ENCODE measurements at places on chromosomes 5 and 9. TPM values are rescaled to one million over a fixed set of nuclear protein-coding genes. Genes with fewer than 3 reads are reported as not detected.

- H3K4me3 ChIP-seq: no peak overlapping the region
- no peaks in the 10 kb centered on the region for H3K36me3 ChIP-seq
- no peaks in the 10 kb centered on the region for H3K4me1 ChIP-seq
Observed at GRCh38 chr5:153209016-153209415, 281.5 kb upstream of the GRIA1 start.

GRCh38 chr5:109324931-109325330, 84.8 kb downstream of the PJA2 start:
- H3K27ac ChIP-seq: no peak overlapping the region
- no peak overlapping the region for H3K4me3 ChIP-seq
- no peak for DNase-seq
- H3K27me3 ChIP-seq: no peaks in the 10 kb centered on the region
- H3K36me3 ChIP-seq: peaks cover 2% of the 10 kb centered on the region

The SLC34A3 gene
- total RNA-seq: not detected

GRCh38 chr5:149831492-149831891, 101.4 kb downstream of the PPARGC1B start:
- H3K4me3 ChIP-seq: no peak overlapping the region
- H3K36me3 ChIP-seq: no peaks in the 10 kb centered on the region
- no peaks in the 10 kb centered on the region for H3K27me3 ChIP-seq
- no peaks in the 10 kb centered on the region for H3K4me1 ChIP-seq
- H3K27ac ChIP-seq: no peak overlapping the region
- no peak for DNase-seq

The BTNL8 gene
- total RNA-seq: not detected
